ENCODE measurements at places on chromosomes 1 and 21. TPM values are rescaled to one million over a fixed set of nuclear protein-coding genes. Genes with fewer than 3 reads are reported as not detected.

DNA sequence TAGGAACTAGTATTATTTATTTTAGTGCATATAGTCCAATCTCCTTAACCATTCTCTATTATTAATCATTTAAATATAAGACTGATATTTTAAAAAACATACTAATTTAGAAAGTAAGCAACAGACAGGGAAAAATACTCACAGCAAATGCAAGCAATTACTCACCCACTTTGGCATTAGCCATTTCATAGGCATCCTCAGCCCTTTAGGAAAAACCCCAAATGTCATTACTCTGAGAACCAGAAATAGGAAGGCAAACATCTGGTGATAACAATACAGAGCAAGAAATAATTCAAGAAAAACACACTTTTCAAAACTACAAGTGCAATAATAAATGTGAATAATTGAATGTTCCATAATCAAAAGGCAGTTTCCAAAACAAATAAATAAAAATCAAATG, 545.1 kb downstream of the PLPP3 start:
- no peak for DNase-seq

GRCh38 chr1:64846573-64847430, 101.9 kb downstream of the RAVER2 start:
- DNase-seq = no peak

- DNase-seq = no peak
Measured at GRCh38 chr1:95176861-95177260, 57.1 kb upstream of the RWDD3 start.

GRCh38 chr21:41431788-41432548, 5.9 kb downstream of the MX1 start:
- no peak for DNase-seq

CNR2 gene
- 0.03 TPM for total RNA-seq

DNA sequence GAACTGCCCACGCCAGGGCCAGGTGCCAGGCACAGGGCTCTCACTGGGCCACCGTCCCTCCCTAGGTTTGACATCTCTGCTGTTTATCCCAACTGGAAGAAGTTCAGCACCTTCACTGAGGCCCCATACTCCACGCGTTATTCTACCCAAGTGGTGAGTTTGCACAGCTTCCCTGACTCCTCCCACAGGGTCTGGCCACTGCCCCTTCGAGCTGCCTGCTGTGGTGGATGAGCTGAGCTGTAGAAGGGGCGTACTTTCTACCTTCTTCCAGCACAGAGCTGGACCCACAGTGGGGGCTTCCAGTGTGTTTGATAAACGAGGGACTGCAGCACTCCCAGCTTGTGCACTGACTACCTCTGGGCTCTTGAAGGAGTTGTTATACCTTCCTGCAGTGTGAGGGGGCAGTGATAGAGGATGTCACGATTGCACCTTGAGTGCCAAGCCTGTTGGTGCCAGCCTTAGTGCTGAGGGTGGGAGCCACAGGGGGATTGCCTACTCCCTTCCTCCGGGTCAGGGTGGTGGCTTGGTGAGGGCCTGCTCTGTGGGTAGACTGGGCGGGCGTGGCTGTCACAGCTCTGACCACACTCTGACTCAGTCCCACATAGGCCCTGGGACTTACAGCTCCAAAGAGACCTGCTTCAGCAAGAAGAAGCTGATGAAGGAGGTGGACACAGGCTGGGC, 5.9 kb upstream of the TTC22 start:
- no peak for DNase-seq

DNA sequence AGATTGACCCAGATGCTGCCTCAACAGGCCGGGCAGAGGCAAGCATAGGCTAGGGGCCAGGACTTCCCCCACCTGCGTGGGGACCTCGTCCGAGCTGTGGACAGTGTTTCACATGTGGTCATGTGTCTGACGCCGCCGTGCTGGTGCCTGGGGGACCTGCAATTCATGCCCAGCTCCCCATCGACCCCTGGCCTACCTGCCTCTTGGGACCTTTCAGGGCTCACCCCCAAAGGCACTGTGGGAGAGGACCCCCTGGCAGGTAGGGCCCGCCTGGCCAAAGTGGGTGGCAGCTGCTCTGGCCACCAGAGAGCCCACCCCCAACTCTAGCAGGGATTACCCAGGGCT, 4.4 kb downstream of the TMEM201 start:
- DNase-seq = no peak

GRCh38 chr1:154193821-154194220, 1.9 kb upstream of the TPM3 start:
- peak; percentile 72 for DNase-seq

GRCh38 chr1:218785928-218786327, 387.8 kb upstream of the LYPLAL1 start:
- peak; percentile 34 for DNase-seq

ANKRD35 gene
- total RNA-seq = 2.7 TPM

GRCh38 chr1:221336126-221336525, 405.8 kb downstream of the DUSP10 start:
- DNase-seq = no peak

DNA sequence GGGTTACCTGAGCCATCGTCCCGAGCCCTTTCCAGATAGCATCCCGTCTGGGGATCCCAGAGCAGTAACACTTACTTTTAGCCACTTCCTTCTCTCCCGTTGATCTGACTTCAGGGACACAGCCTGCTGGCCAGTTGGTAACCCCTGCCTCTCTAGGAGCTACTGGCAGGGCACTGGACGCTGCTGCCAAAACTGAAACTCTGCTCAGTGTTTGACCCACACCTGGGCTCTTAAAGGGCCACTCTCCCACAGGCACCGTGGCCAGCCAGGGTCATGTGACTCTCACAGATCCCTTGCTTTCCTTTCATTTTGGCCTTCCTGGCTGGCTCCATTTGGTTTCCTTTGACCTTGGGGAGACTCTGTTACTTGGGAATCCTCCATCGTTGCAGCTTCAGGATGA, at the start of gene PIGR:
Gene PIGR, minus strand, starts transcription at position 206 of the 400 bp plus-strand sequence. CDS start 5,935 bp downstream, outside the sequence.
- peak; percentile 56 for DNase-seq

S100A7 gene
- total RNA-seq = not detected

B3GALT2 gene
- total RNA-seq = 132 TPM

CD1E gene
- 1.3 TPM for total RNA-seq
